NCI-H1930 (cell line): ENCODE measurements at places on chromosomes 6 and 20.

DNA sequence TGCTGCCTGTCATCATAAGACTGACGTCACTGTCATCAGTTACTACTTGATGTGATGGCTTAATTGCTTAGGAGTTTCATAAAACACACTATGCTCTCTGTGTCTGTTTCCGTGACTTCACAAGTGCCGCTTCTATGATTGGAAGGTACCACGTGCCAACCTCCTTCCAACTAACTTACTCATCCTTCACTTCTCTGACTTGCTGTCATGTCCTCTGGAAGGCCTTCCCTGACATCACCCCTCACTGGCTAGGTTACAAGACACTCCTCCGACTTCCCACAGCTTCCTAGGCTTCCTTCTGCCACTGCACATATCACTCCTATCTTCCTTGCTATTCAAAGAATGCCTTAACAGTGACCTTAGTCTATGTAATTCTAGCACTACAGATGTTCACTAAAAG is 20.4 kb downstream of the SERINC3 start:
- no peak for DNase-seq

DNA sequence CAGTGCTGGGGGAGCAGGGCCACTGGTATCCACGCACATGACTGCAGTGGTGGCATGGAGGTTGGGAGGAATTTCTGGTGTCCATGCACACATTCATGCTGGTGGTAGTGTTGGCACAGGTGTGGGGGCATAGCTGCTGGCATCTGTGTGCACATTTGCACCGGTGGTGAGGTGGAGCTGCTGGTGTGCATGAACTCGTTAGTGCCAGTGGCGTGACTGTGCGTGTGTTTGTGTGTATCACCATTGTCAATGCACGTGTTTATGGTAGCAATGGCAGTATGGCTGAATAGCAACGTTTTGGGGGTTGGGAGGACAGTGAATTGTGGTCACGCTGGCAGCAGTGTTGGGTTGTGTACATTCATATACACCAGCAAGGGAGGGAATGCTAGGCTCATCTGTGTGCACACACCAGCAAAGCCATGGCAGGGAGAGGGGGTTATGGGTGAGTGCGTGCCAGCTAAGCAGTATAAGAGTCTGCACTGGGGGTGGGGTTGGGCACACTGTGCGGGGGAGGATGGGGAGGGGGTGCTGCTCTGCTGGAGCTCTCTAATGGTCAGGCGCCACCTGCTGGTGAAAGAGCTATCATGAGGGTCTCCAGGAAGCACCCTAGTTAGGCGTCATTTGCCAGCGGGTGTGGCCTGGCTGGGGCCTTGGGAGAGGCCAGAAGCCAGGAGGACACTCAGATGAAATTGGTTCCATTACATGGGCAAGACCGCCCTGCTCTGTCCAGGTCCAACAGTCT is 626.1 kb upstream of the ID4 start:
- DNase-seq, result no peak

GRCh38 chr20:43243672-43244269 is 54.1 kb upstream of the PTPRT start:
- peak; percentile 6 for DNase-seq

- no peak for DNase-seq
These were observed 165.4 kb downstream of the SYNDIG1 start for GRCh38 chr20:24634855-24635254.

- no peak for DNase-seq
These were observed 61.2 kb downstream of the ME1 start for GRCh38 chr6:83369692-83370091.

- no peak for DNase-seq
These were observed 52.0 kb upstream of the FYN start for GRCh38 chr6:111925296-111925695.

GRCh38 chr6:148682990-148683389 is 63.8 kb upstream of the UST start:
- DNase-seq, result no peak

- no peak for DNase-seq
These were observed 60.5 kb upstream of the SRSF6 start for GRCh38 chr20:43397147-43397546.

- DNase-seq, result no peak
These were observed 2.5 kb downstream of the TNFRSF6B start for GRCh38 chr20:63698739-63699465.

DNA sequence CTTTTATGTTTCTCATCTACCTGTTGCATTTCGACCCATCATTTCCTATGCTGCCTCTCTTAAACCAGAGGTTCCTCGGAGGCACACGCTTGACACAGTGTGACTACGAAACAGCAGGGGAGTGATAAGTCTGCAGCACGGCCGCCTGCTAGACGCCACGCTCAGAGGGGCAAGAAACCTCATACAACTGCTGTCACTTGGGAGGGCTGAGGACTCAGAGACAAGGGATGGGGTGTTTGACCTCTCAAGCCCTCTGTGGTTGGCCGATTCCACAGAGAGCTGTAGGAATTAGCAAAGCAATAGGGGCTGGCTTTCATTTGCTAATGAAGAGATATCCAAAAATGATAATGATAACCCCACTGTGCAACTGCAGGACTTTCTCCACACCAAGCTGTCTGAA is 372.5 kb downstream of the ZFAND3 start:
- DNase-seq, result no peak

- DNase-seq, result no peak
These were observed 45.7 kb upstream of the TRAF3IP2 start for GRCh38 chr6:111651185-111652034.

DNA sequence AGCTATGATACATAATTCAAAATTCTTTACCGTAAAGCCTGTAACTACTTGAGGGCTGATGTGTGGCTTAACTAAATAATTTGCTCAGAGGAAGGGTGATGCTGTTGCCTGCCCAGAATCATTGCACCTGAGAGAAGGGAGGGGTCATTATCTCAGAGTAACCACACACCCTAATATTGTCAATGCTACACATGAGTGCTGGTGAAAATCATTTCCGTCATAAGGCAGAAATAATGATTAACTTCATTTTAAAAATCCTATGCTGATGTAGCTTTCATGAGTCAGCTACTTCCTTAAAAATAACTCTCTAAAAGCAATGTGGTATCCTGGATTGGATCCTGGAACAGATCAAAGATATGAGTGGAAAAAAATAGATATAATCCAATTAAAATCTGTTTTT is 146.4 kb upstream of the FAM83B start:
- no peak for DNase-seq

- DNase-seq, result no peak
These were observed 774 bp upstream of the SFT2D1 start for GRCh38 chr6:166343150-166343487.

GRCh38 chr20:13299401-13299800 is 78.3 kb downstream of the ISM1 start:
- DNase-seq, result no peak

- no peak for DNase-seq
These were observed 3.0 kb upstream of the HUS1B start for GRCh38 chr6:659716-660581.

DNA sequence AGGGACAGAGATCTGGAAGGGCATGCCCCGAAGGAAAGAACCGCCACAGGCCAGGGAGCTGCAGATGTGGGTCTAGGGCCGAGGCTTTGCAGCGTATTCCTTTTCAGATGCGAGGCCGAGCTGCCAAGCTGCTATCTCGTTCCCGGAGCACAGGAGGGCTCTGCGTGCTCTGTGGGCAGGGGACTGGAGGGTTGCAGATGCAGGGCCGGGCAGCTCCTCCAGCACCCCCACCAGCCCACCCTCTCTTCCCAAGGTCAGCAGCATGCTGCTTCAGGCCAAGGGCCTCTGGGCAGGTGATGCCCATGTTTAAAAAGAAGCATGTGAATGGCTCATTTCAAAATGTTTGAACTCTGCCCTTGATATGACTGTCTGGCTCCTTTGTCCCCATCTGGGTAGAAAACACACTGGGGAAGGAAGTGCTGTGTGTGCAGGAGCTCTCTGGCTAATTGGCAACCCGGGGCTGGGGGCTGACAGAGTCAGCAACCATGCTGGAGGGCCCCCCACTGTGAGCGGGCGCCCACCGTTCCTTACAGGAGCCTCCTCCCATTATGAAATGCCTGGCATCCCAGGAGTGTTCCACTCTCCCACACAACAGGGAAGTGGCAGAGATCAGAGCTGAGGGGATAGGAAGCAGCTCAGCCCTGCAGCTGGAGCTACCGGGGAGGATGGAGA is 353.3 kb downstream of the ZFAND3 start:
- no peak for DNase-seq

DNA sequence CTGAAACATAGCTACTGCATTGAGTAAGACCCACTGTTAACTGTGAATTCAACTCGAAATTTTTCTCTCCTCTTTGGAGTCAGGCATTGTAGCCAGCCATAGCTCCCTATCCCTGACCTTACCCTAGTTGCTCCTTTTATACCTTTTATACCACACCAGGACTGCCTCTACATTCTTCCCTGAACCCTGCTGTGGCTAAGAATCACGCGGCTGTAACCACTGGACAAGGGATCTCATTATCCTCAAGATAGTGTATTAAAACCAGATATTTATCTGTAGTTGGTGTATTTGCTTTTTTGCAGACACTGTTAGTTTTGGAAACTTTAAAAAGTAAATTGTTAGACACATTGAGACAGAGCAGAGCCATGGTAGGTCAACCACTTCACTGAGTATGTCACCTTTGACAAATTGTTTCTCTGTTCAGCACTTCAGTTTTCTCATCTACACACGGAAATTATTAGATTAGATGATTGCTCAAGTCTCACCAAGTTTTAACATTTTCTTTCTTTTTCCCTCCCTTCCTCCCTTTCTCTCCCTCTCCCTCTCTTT is 171.9 kb upstream of the PRND start:
- DNase-seq, result no peak

DNA sequence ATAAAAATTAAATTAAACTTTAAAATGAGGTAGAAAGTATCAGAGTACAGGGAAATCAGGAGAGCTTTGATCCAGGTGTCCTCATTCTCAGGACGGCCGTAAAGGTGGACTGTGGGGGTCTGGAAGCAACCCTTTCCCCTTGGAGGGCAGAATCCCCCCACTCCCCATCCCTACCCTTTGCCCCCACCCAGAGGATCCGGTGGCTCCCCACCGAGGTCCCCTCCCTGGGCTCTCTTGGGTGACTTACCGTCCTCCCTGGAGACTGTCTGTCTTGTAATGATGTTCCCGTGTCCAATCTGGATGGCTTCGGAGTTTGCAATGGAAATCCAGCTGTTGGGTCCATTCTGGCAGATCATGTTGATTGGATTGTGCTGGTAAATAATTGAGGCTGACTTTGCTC is 7.3 kb downstream of the ZBP1 start:
- no peak for DNase-seq

- no peak for DNase-seq
These were observed 28.5 kb upstream of the PIM1 start for GRCh38 chr6:37141281-37142049.

DNA sequence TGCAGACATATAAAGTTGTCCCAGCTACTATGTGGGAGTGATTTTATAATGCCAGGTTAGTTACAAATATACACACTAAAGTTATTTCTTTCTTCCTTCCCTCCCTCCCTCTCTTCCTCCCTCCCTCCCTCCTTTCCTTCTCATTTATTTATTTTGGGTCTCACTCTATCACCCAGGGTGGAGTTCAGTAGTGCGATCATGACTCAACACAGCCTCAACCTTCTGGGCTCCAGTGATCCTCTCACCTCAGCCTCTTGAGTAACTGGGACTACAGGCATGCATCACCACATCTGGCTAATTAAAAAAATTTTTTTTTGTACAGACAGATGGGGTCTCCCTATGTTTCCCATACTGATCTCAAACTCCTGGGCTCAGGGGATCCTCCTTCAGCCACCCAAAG is 59.2 kb downstream of the PHF20 start:
- DNase-seq, result no peak

- DNase-seq, result no peak
These were observed 13.4 kb downstream of the CDS2 start for GRCh38 chr20:5140195-5140594.

DNA sequence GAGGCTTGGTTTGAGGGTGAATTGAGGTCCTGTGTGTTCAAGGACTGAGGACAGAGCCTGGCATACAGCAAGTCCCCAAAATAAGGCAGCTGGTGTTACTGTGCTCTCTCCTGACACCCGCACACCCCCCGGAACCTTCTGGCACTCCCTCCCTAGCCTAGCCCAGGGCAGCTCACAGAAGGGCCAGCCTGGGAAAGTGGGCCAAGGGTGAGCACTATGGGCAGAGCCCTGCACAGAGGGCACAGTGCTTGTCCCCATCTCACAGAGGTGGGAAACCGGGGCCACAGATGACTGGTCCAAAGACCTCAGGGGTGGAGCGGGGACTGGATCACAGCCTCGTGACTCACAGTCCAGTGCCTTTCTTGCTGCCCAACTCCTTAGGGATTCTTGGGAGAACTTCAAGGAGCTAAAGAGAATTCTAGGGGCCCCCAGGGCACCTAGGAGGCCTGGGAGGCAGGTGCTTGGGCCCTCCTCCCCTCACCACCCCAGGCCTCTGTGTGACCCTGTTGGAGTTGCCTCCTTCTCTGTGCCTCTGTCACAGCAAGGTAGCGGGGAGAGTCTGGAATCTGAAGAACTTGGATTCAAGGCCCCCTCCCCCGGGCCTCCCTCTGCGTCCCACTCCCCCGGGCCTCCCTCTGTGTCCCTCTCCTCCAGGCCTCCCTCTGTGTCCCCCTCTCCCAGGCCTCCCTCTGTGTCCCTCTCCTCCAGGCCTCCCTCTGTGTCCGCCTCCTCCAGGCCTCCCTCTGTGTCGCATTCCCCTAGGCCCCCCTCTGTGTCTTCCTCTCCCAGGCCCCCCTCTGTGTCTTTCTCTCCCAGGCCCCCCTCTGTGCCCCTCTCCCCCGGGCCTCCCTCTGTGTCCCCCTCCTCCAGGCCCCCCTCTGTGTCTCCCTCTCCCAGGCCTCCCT is 13.5 kb downstream of the DLGAP4 start:
- no peak for DNase-seq

DNA sequence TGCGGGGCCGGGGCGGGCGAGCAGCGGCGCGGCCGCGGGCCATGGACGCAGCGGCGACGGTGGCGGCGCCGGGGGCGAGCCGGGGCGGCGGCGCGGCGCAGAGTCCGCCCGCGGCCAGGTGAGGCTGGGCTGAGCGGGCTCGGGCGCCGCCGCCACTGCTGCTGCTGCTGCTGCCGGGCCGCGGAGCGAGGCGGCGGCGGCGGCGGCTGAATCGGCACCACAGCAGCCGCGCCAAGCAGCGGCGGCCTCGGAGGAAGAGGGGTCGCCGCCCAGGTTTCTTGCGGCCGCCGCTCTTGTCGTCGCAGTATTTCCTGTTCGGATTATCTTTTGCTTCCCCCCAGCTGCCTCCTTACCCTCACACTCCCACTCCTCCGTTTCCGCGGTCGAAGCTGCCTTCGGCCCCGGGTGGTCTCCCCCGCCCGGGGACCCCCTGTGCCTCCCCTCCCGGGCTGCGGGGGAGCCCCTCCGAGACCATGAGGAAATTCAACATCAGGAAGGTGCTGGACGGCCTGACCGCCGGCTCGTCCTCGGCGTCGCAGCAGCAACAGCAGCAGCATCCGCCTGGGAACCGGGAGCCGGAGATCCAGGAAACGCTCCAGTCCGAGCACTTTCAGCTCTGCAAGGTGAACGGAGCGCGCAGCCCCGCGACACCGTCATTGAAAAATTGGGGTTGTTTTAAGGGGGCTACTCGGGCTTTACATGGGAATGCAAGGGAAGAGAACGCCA is at the start of gene STXBP5:
Gene STXBP5, plus strand, starts transcription at position 358 of the 726 bp plus-strand sequence. Its CDS starts 116 bp downstream, at position 474.
- no peak for DNase-seq

- DNase-seq, result no peak
These were observed 248.0 kb downstream of the PHF3 start for GRCh38 chr6:63883597-63883996.
